ENCODE measurements at places on chromosomes 5 and 9. TPM values are rescaled to one million over a fixed set of nuclear protein-coding genes. Genes with fewer than 3 reads are reported as not detected.

DNA sequence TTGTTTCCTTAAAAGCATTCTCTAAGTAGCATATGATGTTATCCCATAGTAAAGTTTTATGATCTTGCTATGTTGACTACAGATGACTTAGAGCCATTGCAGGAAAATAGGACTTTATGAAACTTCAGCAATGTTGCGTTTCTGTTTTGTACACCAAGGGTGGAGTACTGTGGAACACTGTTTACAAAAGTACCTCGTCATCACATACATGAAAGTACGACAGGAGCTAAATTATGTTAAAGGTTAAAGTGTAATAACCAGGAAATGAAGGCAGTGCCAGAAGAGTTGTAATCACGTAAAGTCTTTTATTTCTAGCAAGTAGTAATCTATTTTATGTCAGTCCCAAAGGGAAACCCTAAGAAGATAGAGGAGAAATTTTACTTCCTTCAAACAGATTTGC lies 50.9 kb downstream of the C9orf85 start:
- no peaks in the 10 kb centered on the region for H3K36me3 ChIP-seq
- H3K27me3 ChIP-seq: no peaks in the 10 kb centered on the region
- no peak for DNase-seq
- no peaks in the 10 kb centered on the region for H3K4me1 ChIP-seq

DNA sequence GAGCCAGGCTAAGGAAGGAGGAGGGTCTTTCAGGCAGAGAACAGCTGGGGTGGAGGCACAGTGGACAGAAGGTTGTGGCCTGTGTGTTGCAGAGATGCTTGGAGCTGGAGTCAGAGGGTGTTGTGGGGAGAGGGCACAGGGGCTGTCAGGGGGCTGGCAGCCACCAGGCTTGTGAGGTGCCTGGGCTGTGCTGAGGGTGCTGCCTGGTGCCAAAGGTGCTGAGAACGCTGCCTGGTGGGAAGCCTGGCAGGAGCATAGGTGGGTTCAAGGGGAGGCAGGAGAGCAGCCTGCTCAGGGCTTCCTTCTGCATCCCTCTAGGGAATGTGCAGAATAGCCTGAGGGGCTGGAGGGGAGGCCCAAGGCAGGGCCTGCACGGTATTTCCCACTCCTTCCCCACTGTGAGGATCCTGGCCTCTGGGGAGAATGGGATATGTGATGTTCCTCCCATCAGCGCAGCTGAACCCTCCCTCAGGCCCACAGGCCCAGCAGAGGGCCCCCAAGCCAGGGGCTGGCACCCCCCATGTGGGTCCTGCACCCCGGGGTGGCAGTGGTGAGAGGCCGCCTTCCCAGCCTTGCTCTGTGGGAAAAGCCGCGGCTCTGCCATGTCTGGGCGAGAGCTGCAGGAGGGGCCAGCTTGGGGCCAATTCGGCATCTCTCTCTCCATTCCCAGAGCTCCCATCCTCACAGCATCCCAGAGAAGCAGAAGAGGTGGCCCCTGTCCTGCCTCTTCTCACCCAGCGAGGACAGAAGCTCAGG lies 76.3 kb downstream of the CACNA1B start:
- DNase-seq: no peak
- H3K4me1 ChIP-seq: no peaks in the 10 kb centered on the region
- H3K27me3 ChIP-seq: no peaks in the 10 kb centered on the region

- H3K27me3 ChIP-seq: no peaks in the 10 kb centered on the region
- no peaks in the 10 kb centered on the region for H3K36me3 ChIP-seq
- no peak overlapping the region for H3K27ac ChIP-seq
- H3K4me1 ChIP-seq: no peaks in the 10 kb centered on the region
- H3K4me3 ChIP-seq: no peak overlapping the region
Observed at GRCh38 chr5:5291357-5291756, 131.1 kb upstream of the ICE1 start.

DNA sequence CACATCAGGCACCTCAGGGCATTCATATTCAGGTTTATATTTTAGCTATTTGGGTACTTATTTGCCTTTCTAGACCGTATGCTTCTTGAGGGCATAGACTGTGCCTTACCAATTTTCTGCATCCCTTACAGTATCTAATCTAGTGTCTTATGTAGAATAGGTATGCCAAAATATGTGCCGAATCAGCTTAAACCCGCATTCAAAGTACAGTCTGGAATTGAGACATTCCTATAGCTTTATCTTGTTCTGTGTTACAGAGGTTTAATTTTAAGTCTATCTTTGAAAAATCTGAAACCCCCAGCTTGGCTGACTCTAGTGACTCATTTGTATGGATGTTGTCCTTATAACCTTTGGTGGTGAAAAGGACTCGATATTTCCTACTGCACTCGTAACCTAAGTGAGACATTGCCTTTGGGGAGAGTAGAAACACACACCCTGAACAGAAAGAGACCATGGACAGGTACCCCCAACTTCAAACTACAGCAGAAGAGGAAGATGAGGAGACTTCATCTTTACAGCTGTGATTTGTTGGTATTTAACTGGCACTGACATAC lies 27.0 kb upstream of the TMOD1 start:
- no peaks in the 10 kb centered on the region for H3K4me1 ChIP-seq
- H3K27ac ChIP-seq: no peak overlapping the region
- no peak for DNase-seq
- no peaks in the 10 kb centered on the region for H3K36me3 ChIP-seq
- H3K4me3 ChIP-seq: no peak overlapping the region

DNA sequence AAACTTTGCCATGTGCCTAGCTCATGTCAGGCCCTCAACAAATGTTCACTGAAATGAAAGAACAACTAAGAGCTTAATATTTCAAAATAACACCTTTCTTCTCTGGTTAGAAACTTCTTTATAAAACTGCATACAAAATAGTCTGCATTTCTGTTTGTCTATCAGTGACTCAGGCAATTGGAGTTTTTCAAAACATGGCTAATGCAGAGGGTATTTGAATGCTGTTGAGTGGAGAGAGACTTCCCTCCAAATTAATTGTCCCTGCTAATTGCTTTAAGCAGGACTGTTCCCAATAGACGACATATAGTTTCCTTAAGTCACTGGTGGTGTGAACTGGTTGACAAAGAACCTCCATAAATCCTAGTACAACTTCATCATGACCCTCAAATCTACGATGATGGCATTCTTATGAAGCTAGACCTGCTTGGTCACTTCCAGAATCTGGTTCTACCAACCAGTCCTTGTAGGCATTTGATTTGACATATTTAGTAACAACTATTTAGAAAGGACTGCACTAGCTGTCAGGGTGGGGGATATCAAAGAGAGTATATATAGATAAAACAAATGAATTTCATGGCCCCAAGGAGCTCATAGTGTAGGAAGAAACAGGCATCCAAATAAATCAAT lies 84.5 kb downstream of the PRLR start:
- no peak overlapping the region for H3K27ac ChIP-seq
- H3K4me1 ChIP-seq: no peaks in the 10 kb centered on the region
- no peaks in the 10 kb centered on the region for H3K27me3 ChIP-seq
- no peaks in the 10 kb centered on the region for H3K36me3 ChIP-seq
- no peak for DNase-seq

DNA sequence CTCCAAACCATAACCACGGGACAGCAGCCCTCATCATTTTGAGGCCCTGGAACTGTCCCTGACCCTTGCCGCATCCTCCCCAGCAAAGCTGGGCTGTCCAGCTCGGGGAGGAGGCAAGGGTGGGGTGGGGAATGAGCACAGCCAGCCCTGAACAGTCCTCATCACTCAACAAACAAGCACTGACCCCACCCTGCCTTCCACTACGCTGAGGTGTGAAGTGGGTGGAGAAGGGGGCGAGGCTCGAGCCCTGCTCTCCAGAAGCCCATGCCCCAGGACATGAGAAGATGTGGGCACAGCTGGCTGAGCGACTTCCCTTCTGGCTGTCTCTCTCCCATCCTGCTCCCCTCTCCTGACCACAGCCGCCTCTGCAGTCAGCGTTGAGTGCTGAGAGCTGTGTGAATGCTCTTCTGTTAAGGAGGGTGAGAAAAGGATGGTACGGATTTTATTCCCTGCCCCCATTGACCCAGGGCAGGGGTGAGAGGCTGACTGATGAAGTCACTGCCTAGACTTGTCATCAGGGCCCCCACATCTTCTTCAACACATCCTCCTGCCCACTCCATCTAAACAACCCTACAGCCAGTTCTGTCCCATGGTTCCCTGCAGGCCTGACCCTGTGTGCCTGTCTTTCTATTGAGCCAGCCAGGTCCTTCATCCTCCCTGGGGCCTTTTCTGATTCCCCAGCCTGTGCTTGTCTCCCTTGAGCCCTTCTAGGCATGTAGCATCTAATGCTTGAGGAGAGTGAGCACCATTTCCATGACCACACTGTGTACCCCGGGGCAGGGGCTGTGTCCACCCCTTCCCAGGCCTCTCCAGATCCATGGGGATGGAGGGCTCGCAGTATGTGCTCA lies 276.0 kb downstream of the FSTL4 start:
- H3K4me3 ChIP-seq: no peak overlapping the region
- H3K4me1 ChIP-seq: peaks cover 20% of the 10 kb centered on the region
- peak; percentile 50 for DNase-seq
- H3K27me3 ChIP-seq: peaks cover 5% of the 10 kb centered on the region
- H3K36me3 ChIP-seq: no peaks in the 10 kb centered on the region
- no peak overlapping the region for H3K27ac ChIP-seq

DNA sequence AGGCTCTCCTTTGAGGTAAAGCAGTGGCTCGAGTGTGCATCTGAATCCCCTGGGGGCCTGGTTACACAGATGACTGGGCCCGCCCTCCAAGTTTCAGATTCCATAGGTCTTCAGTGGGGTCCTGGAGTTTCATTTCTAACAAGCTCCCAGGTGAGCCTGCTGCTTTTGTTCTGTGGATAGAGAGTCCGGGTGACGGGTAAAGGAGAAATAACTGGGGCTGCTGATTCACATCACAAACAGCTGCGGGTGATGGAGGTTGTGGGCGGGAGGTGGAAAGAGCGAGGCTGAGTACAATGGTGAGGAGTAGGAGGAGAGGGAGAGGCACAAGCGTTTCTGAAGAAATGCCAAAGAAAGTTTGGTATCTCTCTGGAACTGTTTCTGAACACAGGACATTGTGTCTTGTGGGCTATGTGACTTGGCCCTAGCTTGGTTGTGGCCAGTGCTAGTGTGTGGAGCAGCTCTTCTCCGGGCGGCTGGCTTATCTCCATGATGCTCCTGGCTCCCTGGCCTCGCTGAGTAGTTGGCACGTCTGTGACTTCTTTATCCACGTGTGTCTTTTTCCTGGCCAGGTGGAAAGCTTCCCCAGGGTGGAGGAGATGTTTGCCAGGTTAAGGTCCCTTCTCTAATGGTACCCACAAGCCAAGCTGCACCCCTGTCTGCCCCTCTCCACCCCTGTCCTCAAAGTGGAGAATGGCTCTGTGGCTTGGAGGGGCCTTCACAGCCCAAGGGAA lies 61.7 kb downstream of the HSPA4 start:
- H3K36me3 ChIP-seq: no peaks in the 10 kb centered on the region
- peaks cover 2% of the 10 kb centered on the region for H3K4me1 ChIP-seq
- peaks cover 4% of the 10 kb centered on the region for H3K27me3 ChIP-seq
- H3K27ac ChIP-seq: no peak overlapping the region
- no peak overlapping the region for H3K4me3 ChIP-seq

DNA sequence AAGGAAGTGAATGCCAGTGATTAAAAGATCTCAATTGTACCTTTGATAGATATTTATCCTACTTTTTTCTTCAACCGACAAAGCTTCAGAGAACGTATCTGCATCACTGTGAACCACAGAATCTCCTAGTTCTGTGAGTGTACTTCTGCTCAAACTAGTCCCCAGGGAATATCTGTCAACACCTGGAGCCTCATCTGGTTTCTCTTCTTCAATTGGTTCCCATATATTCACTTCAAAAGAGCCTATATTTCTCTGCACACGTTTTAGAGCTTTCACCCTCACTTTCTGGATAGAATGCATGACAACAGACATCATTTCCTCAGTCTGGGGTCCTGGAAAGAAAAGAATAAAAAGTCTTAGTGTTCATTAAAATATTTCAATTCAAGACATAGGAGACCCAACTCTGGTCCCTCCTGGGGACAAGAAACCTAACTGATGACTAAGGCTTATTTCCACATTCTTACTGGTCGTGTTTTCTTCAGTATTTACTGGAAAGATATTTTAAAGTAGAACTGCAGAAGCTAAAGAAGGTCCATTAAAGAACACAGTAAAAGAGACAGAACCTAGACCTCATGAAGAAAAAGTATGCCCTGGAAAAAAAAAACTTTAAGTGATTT lies 64.3 kb downstream of the CPLANE1 start:
- H3K4me1 ChIP-seq: no peaks in the 10 kb centered on the region
- no peak overlapping the region for H3K4me3 ChIP-seq
- no peak overlapping the region for H3K27ac ChIP-seq
- no peaks in the 10 kb centered on the region for H3K27me3 ChIP-seq

DNA sequence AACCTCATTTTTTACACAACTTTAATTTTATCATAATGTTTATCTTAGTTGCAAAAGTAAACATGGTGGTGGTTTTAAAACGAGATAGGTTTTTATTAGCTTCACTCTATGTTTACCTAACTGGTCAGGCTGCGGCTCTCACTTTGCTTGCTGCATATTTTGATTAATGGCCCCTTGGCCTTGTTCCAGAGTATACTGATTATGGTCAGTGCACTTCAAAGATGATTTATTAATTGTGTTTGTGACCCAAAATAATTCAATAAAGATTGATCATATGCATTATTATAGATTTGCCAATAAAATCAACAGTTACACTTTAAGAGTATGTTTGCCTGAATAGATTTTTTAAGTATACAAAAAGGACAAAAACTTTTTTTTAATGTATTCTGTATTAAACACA lies 188.0 kb downstream of the XRCC4 start:
- H3K27me3 ChIP-seq: no peaks in the 10 kb centered on the region
- no peak overlapping the region for H3K27ac ChIP-seq
- no peak overlapping the region for H3K4me3 ChIP-seq

GRCh38 chr5:159504106-159504856 lies 174.0 kb upstream of the IL12B start:
- H3K4me3 ChIP-seq: no peak overlapping the region
- H3K4me1 ChIP-seq: no peaks in the 10 kb centered on the region
- no peaks in the 10 kb centered on the region for H3K27me3 ChIP-seq
- DNase-seq: no peak
- H3K27ac ChIP-seq: no peak overlapping the region

- no peak for DNase-seq
- H3K4me1 ChIP-seq: no peaks in the 10 kb centered on the region
- no peak overlapping the region for H3K27ac ChIP-seq
- no peaks in the 10 kb centered on the region for H3K27me3 ChIP-seq
Observed at GRCh38 chr9:2389404-2389803, 232.2 kb upstream of the VLDLR start.

DNA sequence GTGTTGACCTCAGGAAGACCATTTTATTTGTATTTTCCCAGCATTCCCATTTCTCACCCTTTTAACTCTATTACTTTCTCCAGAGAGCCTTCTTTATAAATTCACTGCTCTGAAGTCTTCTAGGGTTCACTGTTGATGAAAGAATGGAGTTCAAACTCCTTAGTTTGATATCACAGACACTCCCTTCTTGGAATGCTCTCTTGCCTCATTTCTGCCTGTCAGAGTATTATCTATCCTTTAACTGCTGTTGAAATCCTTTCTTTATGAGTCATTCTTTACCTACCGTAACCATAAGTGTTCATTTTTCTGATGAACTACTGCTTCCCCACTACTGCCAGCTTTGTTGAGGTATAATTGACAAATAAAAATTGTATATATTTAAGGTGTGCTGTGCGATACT lies 4.3 kb downstream of the RIC1 start:
- no peak overlapping the region for H3K27ac ChIP-seq
- no peak overlapping the region for H3K4me3 ChIP-seq
- DNase-seq: no peak
- H3K27me3 ChIP-seq: no peaks in the 10 kb centered on the region
- H3K4me1 ChIP-seq: no peaks in the 10 kb centered on the region

MEIKIN gene
- 0.14 TPM for total RNA-seq

FOXD4L5 gene
- 0.09 TPM for total RNA-seq

RLN1 gene
- 3.6 TPM for total RNA-seq

S100Z gene
- total RNA-seq: 1.5 TPM

NOXA1 gene
- 1.9 TPM for total RNA-seq

PPIP5K2 gene
- 46.6 TPM for total RNA-seq
